ENCODE measurements at places on chromosomes 2 and 18.

- DNase-seq, result no peak
Measured at GRCh38 chr2:154724194-154724797, 25.8 kb downstream of the KCNJ3 start.

- no peak for DNase-seq
Measured at GRCh38 chr2:126704434-126705160, 48.6 kb downstream of the GYPC start.

DNA sequence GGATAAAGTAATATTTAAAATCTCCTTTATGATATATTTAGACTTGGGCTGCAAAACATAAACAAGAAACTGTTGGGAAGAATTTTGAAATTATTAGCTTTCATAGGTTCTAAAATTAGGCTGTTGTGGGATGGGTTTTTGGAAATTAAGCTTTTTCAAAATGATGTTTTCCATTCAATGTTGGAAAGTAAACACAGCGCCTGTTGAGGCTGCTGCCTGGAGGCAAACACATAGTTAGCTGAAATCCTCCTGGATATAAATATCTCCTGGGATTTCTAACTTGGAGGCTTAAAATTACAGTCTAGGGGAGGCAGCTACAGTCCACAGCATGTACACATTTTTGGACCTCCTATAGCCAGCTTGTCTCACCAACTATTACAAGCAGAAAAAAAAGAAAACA lies 197.3 kb downstream of the DCC start:
- no peak for DNase-seq

DNA sequence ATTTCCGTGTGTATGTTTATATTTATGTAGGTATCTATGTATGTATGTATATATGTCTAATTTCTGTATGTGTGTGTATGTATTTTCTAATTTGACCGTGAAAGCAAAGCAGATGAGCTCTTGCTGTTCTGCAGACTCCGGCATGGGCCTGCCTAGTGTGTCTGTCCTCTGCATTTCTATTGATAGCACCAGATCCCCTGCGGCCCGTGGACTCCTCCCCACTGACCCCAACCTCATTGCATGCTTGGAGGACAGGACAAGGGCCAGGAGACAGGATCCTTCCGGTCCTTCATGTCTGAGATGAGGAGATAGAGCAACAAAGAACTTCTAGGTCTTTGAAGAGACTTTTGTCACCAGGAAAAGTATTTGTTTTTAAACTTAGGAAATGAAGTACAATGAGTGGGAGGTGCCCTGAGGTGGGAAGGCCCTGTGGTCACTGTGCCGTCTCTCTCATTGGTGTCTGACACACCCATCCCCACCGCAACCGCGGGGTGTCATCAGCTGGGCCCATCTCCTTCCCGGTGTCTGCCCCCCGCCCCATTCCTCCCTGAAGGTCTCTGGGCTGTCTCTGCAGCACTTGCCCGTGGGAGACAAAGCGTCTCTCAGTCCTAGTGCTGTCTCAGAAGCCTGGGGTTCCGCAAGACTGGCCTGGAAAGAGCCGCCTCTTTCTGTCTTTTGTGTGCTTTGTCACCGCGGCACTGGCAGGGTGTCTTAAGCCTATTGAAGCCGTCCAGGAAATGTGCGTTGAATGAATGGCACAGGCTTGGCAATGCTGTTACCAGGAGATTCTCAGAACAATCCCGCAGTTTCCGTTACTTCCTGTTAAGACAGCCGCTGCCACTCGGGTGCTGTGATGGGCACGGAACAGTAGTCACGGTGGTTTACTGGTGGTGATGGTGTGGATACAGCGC lies 216.4 kb downstream of the AGAP1 start:
- DNase-seq, result no peak

GRCh38 chr2:120590841-120591240 lies 144.8 kb upstream of the GLI2 start:
- DNase-seq, result no peak

DNA sequence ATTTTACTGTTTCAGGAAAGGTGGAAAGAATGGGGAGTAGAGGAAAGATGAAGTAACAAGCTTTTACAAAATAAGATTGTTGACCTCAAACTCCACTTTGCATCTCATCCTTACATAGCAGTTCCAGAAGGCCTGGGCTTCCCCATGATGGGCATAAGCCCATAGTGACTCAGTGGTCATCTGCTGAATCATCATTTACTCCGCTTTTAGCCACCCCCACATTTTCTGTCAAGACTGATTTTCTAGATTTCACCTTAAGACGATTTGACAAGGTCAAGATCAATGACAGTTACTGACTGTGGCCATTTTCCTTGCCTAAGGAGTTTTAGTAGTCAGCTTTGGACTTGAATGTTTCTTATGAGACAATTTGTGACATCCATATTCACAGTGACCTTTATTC lies 49.4 kb downstream of the PLEKHM3 start:
- DNase-seq, result no peak

GRCh38 chr2:25290811-25291495 lies 50.8 kb downstream of the DNMT3A start:
- peak; percentile 63 for DNase-seq

DNA sequence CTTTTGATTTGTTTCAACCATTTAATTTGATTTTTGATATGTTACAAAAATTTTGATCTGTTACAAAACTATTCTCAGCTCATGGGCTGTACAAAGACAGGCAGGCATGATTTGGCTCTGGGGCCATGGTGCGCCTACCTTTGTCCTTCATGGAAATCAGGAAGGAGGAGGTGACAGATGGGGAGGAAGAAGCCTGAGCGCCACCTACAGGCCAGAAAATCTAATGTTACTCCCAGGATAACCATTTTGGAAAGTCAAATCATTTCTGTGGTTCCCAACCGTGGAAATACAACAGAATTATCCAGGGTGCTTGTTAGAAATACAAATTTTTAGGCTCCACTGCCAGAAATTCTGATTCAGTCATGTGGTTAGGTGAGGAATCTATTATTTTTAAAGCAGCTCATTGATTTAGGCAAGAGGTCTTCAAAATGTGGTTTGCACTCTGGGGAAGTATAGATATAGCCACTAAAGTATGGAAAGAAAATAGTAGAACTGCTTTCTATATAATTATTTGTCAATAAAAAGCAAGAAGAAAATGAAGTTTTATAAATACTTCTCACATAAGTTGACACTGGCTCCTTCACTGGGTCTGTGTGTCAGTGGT lies 93.9 kb downstream of the EVA1A start:
- DNase-seq, result no peak

GRCh38 chr18:658947-659533 lies 1.6 kb downstream of the TYMS start:
- no peak for DNase-seq

- DNase-seq, result no peak
Measured at GRCh38 chr2:210617732-210618330, 61.4 kb downstream of the CPS1 start.

Data from Right ventricle myocardium superior (tissue), 1 donor.